ENCODE measurements at places on chromosomes 6 and 20.

DNA sequence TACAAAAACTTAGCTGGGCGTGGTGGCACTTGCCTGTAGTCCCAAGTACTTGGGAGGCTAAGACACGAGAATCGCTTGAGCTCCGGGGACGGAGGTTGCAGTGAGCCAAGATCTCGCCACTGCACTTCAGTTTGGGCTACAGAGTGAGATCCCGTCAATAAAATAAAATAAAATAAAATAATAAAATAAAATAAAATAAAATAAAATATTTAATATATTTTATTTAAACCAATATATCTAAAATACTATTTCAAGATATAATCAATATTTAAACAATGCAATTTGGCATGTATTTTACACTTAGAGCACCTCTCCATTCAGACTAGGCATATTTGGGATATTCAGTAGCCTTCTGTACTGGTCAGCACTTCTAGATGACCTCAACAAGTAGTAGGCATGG, 142.1 kb downstream of the FOXA2 start:
- DNase-seq: no peak

DNA sequence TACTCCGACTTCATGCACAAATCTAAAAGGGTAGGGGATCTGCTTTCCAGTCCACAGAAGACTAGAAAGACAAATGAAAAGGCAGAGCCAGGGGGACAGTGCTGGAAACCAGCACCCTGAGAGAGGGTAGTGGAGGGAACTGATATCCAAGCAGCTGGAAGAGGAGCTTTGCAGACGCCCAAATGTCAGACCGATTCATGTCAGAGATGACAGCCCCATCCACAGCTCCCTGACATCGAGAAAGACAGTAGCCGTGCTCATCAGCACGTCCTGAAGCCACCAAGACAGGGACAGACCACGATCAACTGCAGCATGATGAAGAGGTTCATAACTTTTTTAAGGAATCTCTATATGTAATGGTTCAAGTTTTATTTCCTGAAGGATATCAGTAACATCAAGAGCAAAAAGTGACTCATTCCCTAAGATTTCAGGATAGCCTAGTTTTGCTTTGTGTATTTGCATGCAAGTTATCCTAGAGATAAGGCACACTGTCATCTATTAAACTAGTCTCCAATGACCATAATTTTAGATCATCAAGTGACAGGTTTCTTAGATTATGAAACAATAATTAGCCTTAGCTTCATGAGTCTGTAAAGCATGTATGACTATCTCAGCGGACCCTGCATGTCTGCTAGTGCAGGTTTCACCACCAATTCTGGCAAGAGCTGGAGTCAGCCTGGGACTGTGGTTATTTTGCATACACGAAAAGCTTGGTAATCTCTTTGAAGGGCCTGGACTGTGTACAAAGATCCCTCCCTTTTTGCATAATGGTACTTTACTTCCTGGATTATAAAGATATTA, 43.0 kb downstream of the PRDM1 start:
- DNase-seq: no peak

- DNase-seq: no peak
These were observed 125.2 kb upstream of the PMEPA1 start for GRCh38 chr20:57835074-57835452.

- no peak for DNase-seq
These were observed 1.9 kb downstream of the PLCB1 start for GRCh38 chr20:8133851-8134451.

Measured in T-cell (primary cell).